ENCODE measurements at places on chromosomes 11 and 22. TPM values are rescaled to one million over a fixed set of nuclear protein-coding genes. Genes with fewer than 3 reads are reported as not detected.

DNA sequence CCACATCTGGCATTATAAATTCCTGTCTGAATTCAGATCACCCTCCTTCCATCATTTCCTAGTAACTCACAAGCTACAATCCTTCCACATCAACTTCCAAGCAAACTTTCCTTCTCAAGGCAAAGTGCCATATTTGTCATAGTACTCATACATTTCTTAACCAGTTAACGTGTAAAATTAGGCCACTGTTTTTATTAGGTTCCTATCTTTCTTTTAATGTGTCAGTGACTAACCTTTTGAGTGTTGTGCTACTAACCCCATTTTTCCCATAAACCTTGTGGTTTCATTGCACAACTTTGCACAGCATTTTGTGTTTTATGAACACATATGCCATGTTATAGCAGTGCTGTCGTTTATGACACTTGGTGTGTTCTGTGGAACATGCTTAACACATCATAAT, 90.1 kb downstream of the KIF18A start:
- DNase-seq, result no peak

DNA sequence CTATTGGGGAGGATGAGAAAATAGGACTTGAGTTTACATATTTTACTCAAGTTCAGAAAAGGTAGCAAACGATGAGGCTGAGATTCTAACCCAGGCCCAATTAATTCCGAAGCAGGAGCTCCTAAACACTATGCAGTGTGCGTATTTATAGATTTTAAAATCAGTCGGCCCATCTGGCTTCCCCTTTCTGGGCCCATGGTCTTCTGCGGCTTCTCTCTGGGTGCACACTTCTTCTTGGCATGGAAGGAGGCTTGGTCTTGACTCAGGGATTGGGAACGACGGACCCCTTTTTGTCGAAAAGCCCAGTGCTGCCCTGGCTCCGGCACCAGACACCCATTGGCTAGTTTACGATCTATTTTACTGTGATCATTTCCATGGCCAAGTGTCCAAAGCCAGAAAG, 1433.8 kb downstream of the BRD1 start:
- no peak for DNase-seq

GRCh38 chr11:98772893-98773292, 247.9 kb upstream of the CNTN5 start:
- no peak for DNase-seq

P2RY2 gene
- 9.3 TPM for total RNA-seq

TRIM48 gene
- not detected for total RNA-seq

Data from left lung (tissue), 14 donors.